ENCODE measurements at places on chromosomes 2 and 18. TPM values are rescaled to one million over a fixed set of nuclear protein-coding genes. Genes with fewer than 3 reads are reported as not detected.
A peak's percentile ranks its signal among the peaks of the same experiment; 100 is the strongest.

Gene MOGAT1
- total RNA-seq: not detected

Gene CAPN14
- 0.69 TPM for total RNA-seq

Gene SLC38A11
- total RNA-seq: not detected

DNA sequence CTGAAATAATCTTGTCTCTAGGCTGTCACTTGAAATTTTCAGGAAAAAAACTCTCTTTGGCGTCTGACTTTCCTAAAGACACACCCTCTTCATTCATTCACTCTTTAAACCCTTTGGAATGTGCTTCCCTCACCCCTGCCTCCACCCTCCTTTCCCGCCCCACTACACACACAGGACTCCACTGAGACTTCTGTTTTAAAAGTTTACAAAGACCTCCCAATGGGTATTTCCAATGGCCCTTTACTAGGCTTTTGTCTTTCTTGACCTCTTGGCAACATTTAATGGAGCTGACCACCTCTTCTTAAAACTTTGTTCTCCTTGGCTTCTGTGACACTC is 96.1 kb downstream of the RBMS1 start:
- no peak for DNase-seq

DNA sequence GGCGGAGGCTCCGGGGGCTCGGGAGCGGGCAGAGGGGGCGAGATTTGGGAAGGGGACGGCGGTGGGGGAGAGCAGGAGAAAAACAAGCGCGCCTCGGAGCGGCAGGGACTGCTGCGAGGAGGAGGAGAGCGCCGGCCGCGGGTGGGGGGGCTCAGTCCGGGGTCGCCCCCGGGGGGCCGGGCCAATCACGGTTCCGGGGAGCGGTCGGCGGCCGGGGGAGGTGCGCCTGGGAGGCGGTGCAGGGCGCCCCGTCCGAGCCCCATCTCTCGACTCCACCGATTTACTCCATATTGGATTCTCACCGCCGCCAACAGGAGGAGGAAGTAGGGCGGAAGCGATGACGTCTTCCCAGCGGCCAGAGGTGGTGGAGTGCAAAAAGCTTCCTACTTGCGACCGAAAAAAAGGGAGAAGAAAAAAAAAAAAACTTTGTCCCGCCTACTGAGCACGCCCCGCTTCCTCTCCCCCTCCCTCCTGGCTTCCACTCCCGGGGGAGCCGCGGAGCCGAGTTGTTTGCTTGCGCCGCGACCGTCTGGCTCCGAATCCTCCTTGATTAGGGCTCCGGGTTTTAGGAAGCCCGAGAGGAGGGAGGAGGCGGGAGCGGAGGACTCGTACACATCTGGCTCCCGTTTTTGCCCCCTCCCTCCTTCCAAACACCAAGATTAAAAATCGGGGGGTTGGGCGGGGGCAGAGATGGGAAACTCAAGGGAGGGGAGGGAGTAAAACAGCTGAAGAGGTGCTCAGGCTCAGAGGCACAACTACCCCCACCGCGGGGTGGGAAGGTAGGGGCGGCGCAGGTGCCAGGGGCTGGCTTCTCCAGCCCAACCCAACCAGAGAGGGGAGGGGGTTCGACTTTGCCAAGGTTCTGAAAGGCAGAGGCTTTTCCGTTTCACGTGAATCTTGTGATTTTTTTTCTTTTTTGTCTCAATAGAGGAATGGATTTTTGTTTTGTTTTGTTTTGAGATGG is at the start of gene SPRED2:
TSS of gene SPRED2 (minus strand) at position 373 of the 964 bp plus-strand sequence. CDS start 612 bp downstream, outside the sequence.
- peak; percentile 84 for DNase-seq

GRCh38 chr18:57727952-57728807 is 74.9 kb downstream of the ATP8B1 start:
- DNase-seq: peak; percentile 5

DNA sequence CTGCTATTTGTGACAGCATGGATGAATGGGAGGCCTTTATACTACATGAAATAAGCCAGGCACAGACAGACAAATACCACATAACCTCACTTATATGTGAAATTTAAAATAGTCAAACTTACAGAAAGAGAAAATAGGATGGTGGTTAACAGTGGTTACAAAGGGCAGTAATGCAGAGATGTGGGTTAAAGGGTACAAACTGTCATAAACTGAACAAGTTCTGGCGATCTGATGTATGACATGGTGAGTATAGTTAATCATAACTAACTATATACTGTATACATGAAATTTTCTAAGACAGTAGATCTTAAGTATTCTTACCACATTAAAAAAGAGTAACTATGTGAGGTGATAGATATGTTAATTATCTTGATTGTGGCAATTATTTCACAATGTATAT is 558.1 kb upstream of the ZNF804A start:
- DNase-seq: no peak

GRCh38 chr18:71075147-71075546 is 786.3 kb downstream of the SOCS6 start:
- DNase-seq: no peak

DNA sequence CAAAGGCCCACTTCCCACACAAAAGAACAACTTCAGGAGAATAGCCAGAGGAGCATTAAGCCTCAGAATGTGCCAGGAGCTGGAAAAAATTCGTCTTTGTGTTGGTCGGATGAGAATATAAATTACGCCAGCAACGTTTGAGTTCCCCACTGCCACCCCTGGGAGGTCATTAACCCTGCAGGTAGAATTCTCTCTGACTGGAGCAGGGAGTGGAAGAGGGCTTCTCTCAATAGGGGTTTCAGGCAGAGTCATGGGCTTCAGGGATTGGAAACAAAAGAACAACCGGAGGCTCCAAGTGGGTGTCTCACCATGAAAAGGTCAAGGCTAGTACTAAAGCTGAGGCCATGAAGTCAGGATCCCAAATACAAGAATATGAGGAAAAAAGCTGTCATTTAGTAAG is 69.0 kb upstream of the DDX18 start:
- DNase-seq: no peak

Data from activated CD8-positive, alpha-beta T cell treated with anti-CD3 and anti-CD28 coated beads for 36 hours (primary cell).